ENCODE measurements at places on chromosomes 7 and 10.

- no peak for DNase-seq
Observed at GRCh38 chr10:72081772-72082590, 6.4 kb downstream of the SPOCK2 start.

- no peak for DNase-seq
Observed at GRCh38 chr10:119426699-119427098, 115.8 kb downstream of the RGS10 start.

DNA sequence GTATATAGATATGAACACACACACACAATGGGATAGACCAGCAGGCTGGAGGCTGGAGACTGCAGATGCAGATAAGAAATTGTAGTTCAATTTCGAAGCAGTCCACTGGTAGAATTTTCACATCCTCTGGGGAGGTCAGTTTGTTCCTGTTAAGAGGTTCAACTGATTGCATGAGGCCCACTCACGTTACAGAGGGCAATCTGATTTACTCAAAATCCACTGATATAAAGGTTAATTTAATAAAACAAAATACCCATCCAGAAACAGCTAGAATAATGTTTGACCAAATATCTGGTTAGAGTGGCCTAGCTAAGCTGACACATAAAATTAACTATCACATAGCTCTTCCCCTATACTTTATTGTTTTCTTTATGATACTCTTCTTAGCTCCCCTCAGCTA lies 162.9 kb upstream of the SMIM30 start:
- DNase-seq = no peak

DNA sequence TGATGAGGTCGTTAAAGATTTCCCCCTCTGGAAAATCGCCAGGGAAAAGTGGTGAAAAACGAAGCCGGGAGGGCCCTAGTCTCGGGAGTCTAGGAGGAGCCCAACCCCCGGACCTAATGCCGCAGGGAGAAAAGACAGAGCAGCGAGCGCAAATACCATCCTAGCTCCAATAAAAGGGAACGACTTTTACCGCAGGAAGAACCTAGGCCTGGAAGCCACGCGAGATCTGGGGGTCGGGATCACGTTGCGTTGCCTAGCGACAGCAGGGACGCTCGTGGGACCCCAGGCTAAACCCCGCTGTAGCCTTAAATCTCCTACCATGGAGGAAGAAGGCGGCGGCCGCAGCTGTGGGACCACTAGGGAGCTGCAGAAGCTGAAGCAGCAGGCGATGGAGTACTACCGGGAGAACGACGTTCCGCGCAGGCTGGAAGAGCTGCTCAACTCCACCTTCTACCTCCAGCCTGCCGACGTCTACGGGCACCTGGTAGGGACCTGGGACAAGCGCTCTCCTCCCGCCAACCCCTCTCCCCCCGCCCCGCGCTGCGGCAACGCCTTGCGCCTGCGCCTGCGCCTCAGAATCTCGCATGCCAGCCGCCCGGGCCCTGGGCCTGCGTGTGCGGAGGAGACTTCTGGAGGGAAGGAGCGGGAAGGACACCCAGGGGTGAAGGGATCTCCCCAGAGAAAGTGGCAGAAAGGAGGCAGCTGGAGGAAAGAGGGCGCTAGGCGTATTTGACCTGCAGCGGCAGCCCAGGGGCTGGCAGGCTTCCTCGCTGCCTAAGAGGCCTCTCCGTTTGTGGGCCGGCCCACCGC lies at the start of gene ENO4:
Gene ENO4 (plus strand): TSS at position 252 of the 810 bp plus-strand sequence. CDS start 68 bp downstream, at position 320.
- peak; percentile 13 for DNase-seq

DNA sequence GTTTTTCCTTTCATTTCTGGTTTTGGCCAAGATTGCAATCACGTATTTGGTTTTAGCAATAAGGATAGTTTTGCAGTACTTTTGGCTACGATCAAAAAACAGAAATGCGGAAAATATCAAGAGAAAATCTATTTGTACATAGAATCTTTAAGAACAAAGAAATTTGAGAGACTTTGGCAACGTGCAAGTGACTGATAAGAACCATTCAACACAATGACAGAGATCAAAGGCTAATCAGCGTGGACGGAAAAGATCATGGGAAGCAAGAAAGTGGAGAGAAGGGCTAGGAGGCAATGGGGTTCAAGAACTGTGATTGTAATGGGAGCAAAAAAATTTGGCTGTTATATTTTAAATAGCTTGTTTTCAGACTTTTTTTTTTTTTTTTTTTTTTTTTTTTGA lies 16.2 kb upstream of the LRRN3 start:
- no peak for DNase-seq

- no peak for DNase-seq
Observed at GRCh38 chr7:148521271-148521670, 69.3 kb upstream of the C7orf33 start.

- peak; percentile 48 for DNase-seq
Observed at GRCh38 chr7:99407872-99408378, 472 bp downstream of the PDAP1 start.

DNA sequence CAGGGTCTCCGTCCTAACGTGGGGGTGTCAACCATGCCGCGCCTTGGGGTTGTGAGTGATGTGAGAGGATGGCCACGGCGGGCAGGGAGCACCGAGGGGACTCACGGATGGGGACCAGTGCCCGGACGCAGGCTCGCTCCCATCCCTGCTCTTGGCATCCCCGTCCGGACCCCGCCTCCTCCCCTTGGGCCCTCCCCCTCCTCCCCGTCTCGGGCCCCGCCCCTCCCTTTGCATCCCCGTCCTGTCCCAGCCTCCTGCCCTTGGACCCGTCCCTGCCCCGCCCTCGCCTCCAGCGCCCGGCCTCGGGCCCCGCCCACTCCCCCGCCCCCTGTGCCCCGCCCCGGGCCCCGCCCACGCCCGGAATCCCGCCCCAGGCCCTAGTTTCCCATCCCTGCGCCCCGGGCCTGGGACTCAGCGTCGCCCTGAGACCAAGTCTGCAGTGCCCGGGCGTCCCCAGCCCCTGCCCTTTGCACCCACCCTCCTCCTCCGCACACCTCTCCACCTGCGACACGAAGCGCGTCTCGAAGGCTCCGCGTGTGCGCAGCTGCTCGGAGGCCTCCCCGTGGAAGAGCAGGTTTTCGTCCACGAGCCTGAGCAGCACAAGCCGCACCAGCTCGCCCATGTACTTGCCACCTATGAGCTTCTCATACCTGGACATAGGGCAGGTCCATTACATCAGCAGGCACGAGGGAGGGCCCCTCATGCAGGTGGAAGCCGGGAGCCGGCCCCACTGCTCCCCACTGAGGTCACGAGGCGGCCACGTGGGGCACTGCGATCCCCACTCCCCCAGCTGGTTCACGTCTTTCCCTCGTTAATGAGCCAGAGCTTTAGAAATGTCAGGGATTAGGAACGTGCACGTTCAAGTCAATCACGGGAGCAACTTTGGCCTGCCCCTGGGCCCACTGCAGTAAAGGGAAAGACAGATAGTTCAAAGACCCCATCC lies 5.1 kb upstream of the MYL7 start:
- peak; percentile 21 for DNase-seq

- no peak for DNase-seq
Observed at GRCh38 chr7:2104716-2105115, 128.0 kb downstream of the MAD1L1 start.

DNA sequence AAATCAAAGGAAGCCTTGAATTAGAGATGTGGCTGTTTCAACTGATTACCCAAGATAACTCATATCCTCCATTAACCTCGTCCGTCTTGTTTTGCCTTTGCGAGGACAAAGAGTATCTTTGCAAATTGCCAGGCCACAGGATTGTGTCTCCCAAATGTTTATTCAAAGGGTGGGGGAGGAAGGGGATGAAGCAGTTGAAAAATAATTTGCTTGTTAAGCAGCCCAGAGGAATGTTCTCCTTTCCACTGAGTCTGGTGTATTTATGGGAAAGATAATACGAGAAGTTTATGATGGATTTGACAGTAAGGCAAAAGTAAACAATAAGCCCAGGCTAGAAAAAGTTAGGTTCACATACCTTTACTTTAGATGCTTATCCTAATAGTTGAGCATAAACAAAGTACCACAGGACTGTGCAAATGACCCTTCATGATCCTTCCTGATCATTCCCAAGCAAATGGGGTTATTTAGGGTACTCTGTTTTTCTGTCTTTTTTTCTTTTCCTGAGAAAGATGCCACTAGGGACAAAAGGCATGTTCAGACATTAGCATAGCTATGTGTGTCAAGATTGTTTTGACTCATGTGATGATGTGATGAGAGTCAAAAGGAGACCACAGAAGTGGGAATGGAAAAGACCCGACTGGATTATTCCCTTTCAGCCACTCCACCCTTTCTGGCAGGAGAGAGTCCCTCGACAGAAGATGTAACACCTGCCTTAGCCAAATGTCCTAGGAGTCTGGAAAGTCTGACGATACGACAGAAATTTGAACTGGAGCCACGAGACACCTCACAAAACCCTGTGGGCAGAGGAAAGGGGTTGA lies 243.0 kb upstream of the GLI3 start:
- DNase-seq = no peak

GRCh38 chr10:82668221-82668895 lies 793.4 kb downstream of the NRG3 start:
- DNase-seq = no peak

- DNase-seq = no peak
Observed at GRCh38 chr7:5492020-5492635, 68.5 kb upstream of the TNRC18 start.

GRCh38 chr10:100330079-100330478 lies at the start of gene PKD2L1:
Gene PKD2L1 (minus strand): TSS chr10:100330228. CDS start chr10:100330103, 125 bp downstream.
- no peak for DNase-seq

DNA sequence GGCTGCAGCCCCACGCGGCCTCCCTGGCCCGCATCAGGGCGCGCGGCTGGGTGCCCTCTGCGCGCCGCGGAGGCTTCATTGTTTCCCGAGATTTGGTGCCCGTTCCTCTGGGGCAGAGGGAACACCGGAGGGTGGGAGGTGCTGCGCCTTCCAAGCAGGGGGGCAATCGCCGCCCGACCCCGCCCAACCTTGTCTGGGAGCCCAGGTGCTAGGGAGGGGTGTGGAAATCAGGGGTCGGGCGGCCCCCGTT lies 1.0 kb upstream of the NRP1 start:
- peak; percentile 36 for DNase-seq

DNA sequence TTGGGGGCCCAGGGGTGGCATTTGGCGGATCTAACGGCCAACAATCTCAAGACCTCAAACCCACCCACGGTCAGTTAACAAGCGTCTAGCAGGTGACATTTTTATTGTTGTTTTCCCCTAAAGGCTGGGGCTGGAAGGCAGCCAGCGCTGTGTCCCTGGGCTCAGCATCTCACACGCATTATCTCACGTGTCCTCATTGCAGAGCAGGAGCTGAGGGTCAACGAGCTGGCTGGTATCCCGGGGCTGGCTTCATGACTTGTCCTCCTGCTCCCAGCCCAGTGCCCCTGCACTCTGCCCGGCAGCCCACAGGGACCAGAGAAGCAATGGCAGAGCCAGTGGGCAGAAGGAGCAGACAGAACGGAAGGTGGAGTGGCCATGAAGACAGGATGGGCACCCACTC lies 54.4 kb upstream of the TMEM273 start:
- no peak for DNase-seq

GRCh38 chr10:89122433-89123051 lies 84.6 kb downstream of the CH25H start:
- DNase-seq = peak; percentile 94

- DNase-seq = no peak
Observed at GRCh38 chr7:131681961-131682360, 125.5 kb upstream of the PODXL start.

- DNase-seq = no peak
Observed at GRCh38 chr10:59337201-59337652, 25.1 kb downstream of the FAM13C start.

DNA sequence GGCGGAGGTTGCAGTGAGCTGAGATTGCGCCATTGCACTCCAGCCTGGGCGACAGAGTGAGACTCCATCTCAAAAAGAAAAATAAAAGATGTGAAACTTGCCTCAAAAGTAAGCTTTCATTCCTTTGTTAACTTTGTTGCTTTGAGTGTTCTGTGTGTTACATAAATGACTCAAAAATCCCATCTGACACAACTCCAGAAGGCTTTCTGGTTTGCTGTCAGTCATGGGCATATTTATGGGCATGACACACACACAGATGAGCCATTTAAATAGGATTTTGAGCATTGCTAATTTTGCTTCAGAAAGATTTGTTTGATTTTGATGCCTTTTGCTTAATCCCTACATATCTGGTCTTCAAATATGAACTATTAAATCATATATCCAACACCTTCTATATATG lies 82.6 kb downstream of the CACNB2 start:
- peak; percentile 67 for DNase-seq

- no peak for DNase-seq
Observed at GRCh38 chr7:127378537-127378936, 14.0 kb downstream of the ZNF800 start.

DNA sequence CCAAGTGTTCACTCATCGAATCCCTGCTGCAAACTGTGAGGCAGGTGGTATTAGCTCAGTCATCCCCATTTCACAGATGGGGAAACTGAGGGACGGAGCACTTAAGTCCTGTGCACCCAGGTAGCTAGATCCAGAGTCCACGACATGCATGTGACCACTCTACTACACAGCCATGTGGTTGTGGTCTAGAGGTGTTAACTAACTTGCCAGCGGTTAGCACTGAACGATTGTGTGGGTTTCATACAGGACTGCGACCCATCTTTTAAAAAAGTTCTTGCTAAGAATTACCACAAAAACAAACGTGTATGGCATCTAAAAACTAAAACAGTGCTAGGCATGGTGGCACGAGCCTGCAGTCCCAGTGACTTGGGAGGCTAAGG lies 16.1 kb upstream of the ABCC2 start:
- no peak for DNase-seq

- DNase-seq = no peak
Observed at GRCh38 chr7:131145770-131146169, 181.9 kb upstream of the MKLN1 start.

DNA sequence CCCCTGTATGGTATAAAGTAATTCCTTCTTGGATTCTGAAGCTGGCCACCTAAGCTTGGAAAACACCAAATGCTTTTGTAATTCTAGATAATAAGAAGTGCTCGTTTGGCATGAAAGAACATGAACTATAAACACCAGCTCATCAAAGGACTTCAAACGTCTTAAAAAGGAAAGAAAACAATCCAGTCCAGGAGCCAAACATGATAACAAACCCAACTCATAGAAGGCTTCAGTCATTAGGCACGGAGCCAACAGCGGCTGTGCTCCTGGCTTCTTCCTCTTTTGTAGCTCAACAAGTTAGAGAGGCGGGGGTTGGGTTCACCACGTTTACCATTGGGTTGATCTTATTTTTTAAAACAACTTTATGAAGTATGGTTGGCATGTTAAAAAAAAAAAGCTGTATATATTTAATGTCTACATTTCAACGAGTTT lies 56.4 kb upstream of the ECHDC3 start:
- DNase-seq = peak; percentile 84

- no peak for DNase-seq
Observed at GRCh38 chr10:28523725-28524252, 9.1 kb upstream of the WAC start.

GRCh38 chr10:31101123-31101522 lies 69.5 kb upstream of the ZNF438 start:
- DNase-seq = peak; percentile 47

DNA sequence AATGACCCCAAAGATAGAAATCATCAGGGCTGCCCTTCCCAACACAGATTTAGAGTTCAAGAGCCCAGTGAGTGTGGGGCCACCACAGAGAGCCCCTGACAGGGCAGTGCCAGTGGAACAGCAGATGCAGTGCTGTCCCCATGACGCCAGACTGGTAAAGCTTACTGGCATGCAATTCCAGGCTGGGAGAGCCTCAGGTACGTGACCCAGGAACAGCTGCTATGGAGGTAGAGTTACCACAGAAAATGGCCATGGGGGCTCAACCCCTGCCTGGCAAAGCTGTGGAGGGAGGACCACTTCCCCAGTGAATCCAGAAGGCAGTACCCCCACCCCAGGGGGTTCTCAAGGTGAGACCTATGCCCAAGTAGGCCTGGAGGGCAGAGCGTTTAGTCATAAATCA lies 228.5 kb downstream of the POLR1F start:
- no peak for DNase-seq

Measured in inflammatory macrophage treated with lipopolysaccharide for 4 hours (primary cell).